ENCODE measurements at places on chromosomes 5 and 9.

- DNase-seq: peak; percentile 90
Measured at GRCh38 chr5:100595152-100595811, 60.1 kb downstream of the FAM174A start.

DNA sequence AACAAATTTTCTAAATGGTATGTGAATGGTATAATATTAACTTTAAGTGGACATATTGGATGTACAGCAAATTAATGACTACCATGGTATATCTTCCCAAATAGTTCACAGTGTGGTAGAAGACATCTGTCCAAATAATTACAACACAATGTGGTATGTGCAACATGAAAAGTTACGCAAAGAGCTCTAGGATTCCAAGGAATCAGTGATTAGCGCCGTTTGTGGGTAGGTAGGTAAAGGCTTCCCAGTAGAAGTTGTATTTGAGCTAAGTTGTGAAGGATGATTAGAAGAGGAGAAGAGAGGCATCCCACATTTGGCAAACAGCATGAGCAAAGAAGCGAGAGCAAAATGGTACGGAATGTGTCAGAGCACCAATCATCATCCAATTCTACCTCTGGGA is 14.3 kb upstream of the KLF9 start:
- DNase-seq: peak; percentile 40

GRCh38 chr9:14307989-14308852 is 5.7 kb downstream of the NFIB start:
- no peak for DNase-seq

DNA sequence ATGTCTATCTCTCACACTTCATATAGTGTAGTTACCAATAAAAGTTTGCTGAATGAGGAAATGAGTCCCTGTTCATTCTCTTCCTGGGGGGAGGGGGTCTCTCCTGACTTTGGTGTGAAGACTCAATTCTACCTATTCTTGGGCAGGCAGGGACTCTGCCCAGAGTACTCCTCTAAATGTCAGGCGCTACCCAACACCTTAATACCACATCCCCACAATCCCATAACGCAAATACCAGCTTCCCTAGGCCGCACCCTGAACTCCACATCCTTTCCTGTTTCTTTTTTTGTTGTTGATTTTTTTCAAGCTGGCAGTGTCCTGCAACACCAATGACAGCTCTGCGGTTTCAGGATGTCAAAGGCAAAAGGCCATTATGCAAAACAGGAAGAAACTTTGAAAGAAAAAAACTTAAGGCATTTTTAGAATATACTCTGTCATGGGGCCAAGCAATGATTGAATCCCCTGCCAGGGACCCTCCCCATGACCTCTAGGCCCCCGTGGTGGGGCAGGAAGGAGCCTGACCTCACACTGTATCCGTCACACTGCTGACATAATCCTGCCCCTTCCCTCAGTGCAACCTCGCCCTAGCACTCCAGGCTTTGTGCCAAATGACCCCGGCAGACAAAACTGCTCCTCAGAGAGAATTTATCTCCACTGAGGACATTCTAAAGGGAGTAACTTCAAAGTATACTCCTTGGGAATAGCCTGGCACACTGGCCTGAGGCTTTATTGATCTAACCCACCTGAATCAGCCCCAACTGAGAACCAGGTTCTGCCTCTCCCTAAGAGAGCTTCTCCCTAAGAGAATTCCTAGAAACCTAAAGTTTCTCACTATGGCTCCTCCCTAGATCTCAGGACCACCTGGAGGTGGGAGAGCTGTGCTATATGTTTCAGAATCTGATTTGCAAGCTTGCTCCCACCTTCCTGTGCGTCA is 8.0 kb downstream of the B4GALT1 start:
- peak; percentile 38 for DNase-seq

DNA sequence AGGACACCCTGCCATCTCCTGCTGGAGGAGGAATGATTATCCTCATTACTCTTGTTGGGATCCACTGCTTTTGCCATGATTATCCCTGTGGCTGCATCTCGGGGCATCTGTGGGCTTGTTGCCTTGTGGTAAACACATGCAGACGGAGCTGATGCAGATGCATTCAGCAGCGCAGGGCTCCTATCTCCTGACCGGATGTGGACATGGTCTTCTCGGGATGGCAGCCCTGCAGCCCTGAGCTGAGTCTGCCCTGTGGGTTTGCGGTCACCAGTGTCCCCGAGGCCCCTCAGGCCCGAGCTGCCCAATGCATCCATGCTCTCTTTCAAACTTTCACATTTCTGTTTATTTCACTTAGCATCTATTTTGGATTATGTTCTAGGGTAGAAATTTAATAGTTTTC is 250.4 kb upstream of the IRX1 start:
- no peak for DNase-seq

GRCh38 chr9:120571443-120572257 is 8.3 kb downstream of the CDK5RAP2 start:
- DNase-seq: peak; percentile 10

GRCh38 chr9:107079589-107079988 is 203.5 kb upstream of the RAD23B start:
- no peak for DNase-seq

- DNase-seq: no peak
Measured at GRCh38 chr5:21254161-21254560, 1266.2 kb upstream of the CDH18 start.

DNA sequence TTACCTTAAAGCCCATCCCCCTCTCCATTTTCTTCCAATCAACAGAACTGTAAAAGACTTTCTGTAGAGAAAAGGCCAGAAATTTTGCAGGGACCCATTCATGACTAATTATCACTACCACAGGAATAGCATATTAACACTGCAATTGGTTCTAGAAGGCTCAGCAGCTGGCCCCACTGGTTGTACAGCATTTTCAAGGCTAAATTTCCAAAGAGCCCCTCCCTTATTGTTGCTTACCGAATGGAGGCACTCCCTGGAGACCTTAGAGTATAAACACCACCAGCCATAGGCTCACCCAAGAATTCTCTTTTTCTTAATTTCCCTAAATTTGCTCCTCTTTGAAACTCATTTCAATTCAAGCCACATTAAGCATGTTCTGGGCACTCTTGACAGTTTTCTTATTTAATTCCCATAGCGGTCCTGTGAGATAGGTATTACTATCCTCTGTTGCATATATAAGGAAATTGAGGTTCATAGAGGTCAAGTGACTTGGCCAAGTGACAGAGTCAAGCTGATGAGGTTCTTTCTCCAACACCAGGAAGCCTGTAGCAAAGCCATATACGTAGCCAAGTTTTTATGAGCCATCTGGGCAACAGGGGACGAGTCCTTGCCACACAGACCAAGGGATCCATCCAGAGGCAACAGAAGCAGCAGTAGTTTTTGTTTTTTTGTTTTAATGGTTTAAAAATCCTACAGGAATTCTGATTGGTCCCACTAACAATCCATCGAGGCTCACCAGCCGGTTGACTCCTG is 83.9 kb upstream of the NR5A1 start:
- no peak for DNase-seq

DNA sequence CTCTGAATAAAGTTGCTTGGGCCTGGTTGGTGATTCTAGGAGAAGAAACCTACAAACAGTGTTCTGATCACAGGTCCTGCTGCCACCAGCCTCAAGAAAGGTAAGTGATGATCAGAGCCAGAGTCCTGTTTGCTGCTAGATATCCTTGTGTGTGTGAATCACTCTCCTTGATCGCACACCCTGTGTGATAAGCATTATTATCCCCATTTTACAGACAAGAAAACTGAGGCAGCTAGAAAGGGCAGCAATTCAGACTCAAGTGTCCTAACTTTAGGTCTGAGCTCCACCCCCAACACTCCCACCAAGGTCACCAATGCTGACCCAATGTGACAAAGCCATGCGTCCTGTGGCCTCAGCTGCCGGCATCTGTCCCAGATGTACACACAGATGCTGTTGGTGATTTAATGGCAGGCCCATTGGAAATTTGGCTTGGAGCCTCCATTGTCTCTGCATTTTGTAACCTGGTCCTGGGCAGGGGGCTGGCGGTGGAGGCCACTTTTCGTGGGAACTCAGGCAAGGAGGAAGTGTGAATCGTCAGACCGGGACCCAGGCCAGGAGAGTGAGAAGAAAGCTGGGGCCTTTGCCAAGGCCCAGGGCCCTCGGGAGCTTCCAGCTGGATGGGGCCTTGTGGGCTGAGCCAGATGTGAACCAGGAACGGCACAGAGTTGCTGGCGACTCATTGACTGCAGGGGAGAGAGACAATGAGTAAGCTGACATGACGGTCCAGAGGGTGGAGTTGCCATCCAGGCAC is 29.8 kb upstream of the GGTA1 start:
- peak; percentile 96 for DNase-seq

- DNase-seq: peak; percentile 9
Measured at GRCh38 chr9:122446819-122447484, 30.8 kb downstream of the OR1J1 start.

DNA sequence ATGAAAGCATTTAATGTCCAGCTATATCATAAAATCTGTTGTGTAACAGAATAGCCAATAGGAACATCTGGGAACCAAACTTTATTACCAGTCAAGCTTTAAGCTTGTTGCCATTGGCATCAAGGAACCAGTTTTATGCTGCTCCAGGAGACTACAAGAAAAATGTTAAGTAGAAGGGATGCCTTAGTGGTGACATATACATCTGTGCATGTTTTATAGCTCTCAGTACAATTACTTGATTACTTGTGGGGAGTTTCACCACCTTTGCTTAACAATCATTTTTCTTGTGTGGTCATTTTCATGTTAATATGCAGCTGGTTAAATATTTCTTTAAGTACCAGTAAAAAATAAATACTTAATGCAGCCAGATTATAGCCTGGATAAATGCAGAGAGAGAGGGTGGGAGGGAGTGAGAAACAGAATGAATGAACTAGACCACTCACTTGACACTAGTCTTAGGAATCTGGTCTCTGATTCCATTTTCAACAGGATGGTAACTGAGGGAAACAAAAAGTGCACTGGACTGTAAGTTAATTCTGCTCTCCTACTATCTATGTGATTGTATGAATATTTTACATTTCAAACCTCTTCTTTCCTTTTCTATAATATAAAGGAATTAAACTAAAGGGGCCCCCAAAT is 35.7 kb upstream of the LURAP1L start:
- DNase-seq: peak; percentile 66

DNA sequence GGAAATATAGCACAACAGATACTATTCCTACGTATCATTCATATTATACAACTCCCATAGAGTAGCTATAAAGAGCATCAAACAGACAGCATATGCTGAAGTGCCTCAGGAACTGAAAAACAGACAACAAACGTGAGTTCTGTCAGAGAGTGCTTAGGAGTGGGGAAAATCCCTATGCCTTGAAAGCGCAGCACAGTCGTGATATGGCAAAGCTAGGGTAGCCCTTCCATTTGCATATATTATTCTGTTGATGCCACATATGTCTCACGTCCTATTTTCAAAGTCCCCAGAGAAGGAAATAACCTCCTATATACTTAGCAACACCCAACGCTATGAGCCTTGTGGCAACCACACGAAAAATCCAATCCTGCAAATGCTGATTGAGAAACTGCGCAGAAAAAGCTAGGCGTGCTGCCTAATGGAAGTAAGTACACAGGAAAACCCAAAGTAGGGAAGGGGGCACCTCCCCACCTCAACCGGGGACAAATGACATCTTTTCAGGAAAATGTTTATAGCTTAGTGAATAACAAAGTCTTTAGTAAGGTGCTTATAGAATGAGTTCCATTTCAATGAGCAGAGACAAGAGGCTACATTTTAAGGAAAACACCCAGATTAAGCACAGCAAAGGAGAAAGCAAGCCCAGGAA is 105.1 kb downstream of the MED10 start:
- no peak for DNase-seq

DNA sequence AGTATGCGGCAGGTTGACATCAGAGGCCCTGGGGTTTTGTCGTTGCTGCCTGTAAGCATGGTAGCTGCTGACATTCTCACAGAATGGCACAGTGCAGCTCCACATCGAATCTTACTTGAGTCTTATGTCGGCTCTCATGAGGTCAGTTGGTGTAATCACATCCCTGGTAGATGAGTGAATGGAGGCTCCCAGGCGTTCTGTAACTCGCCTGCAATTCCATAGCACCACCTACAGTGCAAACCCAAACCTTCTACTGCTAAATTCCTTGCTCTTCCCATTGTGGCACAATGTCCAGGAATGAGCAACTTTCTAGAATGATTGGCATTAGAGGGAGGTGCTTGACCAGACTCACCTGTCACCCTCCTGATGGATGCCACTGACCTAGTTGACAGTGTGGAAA is 578.4 kb downstream of the CCDC171 start:
- DNase-seq: peak; percentile 68

DNA sequence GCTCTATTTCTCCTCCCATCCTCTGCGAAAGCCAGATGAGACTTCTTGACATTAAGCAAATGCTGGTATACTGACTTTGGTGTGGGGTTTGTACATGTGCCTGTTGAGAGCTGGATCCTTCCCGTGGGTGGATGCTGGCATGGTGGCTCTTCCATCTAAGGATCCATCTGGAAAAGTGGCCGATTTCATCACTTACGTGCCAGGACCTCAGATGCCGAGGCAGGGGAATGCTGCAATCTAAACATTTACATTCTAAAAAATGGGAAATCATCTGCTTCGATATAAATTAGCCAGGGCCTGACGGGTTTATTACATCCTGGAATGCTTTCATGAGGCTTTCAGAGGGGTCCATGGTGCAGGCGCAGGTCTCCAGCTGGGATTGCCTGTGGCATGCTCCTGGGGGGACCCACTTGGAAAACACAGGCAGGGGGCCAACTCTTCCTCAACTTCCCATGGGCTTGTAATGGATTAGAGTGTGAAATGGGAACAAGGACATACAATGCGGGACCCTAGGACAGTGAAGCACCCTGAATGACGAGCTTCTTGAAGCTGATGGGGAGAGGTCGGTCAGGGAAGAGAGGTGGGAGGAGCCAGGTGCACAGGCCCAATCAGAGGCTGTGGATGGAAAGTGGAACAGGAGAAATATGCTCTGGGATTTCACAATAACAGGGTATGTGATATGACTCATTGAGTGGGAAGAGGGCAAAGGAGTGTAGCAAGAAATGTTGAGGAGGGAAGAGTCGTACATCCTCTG is 105.5 kb upstream of the PITX1 start:
- DNase-seq: peak; percentile 95
